ENCODE measurements at places on chromosomes 3 and 15.
A peak's percentile ranks its signal among the peaks of the same experiment; 100 is the strongest.

GRCh38 chr3:102176333-102177050 lies 258.3 kb upstream of the ZPLD1 start:
- no peak overlapping the region for H3K4me3 ChIP-seq
- no peaks in the 10 kb centered on the region for H3K27me3 ChIP-seq
- DNase-seq = no peak
- H3K4me1 ChIP-seq = peaks cover 14% of the 10 kb centered on the region

GRCh38 chr15:27495963-27496459 lies 525.0 kb downstream of the GABRG3 start:
- H3K4me3 ChIP-seq = no peak overlapping the region
- no peaks in the 10 kb centered on the region for H3K4me1 ChIP-seq
- H3K36me3 ChIP-seq = no peaks in the 10 kb centered on the region
- no peak overlapping the region for H3K27ac ChIP-seq
- no peak for DNase-seq

GRCh38 chr3:17045705-17046104 lies 160.9 kb downstream of the PLCL2 start:
- H3K4me3 ChIP-seq = no peak overlapping the region
- H3K27ac ChIP-seq = peak overlapping the region; percentile 72
- no peak for DNase-seq
- peaks cover 13% of the 10 kb centered on the region for H3K36me3 ChIP-seq
- peaks cover 38% of the 10 kb centered on the region for H3K4me1 ChIP-seq

DNA sequence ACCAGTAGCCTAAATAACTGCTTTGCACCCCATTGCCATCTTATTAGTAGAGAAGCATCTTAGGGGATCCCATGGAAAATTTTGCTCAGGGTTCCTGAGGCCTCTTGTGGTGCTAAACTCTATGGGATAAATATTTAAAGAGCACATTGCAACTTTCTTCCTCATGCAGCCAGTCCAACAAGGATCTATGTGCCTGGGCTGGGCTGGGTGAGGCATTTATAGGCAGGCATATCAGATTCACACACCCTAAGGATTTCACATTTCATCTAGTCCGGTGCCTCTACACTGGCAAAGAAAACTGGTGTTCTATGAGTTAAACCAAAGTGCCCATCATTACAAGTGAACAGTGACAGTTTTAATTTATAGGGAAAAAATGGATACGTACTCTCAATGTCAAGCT lies 512.3 kb downstream of the EDEM1 start:
- H3K4me3 ChIP-seq = no peak overlapping the region
- no peaks in the 10 kb centered on the region for H3K36me3 ChIP-seq
- H3K27me3 ChIP-seq = no peaks in the 10 kb centered on the region
- DNase-seq = no peak

DNA sequence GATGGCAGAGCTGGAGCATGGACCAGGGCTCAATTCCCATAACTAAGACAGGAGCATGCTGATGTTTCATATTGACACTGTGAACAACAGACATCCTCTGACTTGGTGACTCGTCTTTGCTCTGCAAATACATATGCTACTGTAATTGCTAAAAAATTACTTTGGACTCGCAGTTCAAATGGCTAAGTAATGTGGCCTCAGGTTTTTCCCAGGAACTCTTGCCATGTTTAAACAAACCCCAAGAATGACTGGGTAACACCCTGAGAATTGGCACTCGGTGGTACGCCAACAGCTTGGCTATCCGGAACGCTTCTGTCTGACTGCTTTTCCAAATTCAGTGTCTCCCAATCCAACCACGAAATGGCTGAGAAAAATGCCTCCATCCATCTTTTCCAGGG lies 456.7 kb upstream of the THBS1 start:
- no peaks in the 10 kb centered on the region for H3K4me1 ChIP-seq
- H3K36me3 ChIP-seq = no peaks in the 10 kb centered on the region
- H3K27me3 ChIP-seq = no peaks in the 10 kb centered on the region
- DNase-seq = no peak
- no peak overlapping the region for H3K27ac ChIP-seq
- no peak overlapping the region for H3K4me3 ChIP-seq

GRCh38 chr3:157471064-157471463 lies 32.2 kb downstream of the VEPH1 start:
- H3K27me3 ChIP-seq = no peaks in the 10 kb centered on the region
- DNase-seq = no peak
- no peak overlapping the region for H3K4me3 ChIP-seq
- H3K4me1 ChIP-seq = no peaks in the 10 kb centered on the region

GRCh38 chr15:94075349-94075748 lies 156.0 kb upstream of the MCTP2 start:
- DNase-seq = no peak
- H3K4me3 ChIP-seq = no peak overlapping the region
- H3K36me3 ChIP-seq = no peaks in the 10 kb centered on the region
- no peaks in the 10 kb centered on the region for H3K27me3 ChIP-seq
- no peak overlapping the region for H3K27ac ChIP-seq
- H3K4me1 ChIP-seq = no peaks in the 10 kb centered on the region

DNA sequence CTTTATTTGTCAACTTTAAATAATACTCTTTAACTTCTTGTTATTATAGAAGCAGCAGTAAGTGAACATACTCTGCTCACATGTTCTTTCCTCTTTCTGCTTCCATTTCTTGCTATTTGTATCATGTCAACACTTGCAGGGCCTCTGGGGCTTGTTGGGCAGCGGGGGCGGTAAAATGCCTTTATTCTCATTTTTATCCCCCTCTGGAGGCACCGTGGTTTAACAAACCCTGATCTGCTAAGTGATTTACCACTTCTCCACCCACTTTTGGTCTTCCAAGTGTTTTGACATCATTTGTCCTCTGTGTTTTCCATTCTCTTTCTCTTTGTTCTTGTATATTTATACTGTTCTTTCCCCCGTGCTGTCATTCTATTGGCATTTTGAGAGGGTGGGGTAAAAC lies 33.9 kb downstream of the SCN10A start:
- H3K4me3 ChIP-seq = no peak overlapping the region
- no peaks in the 10 kb centered on the region for H3K27me3 ChIP-seq
- H3K27ac ChIP-seq = no peak overlapping the region

- no peaks in the 10 kb centered on the region for H3K36me3 ChIP-seq
- H3K4me1 ChIP-seq = no peaks in the 10 kb centered on the region
- H3K27me3 ChIP-seq = no peaks in the 10 kb centered on the region
- DNase-seq = no peak
- no peak overlapping the region for H3K27ac ChIP-seq
- H3K4me3 ChIP-seq = no peak overlapping the region
Measured at GRCh38 chr3:43154980-43155379, 49.1 kb upstream of the POMGNT2 start.

GRCh38 chr3:14397046-14397445 lies 5.4 kb upstream of the SLC6A6 start:
- no peak overlapping the region for H3K27ac ChIP-seq
- H3K27me3 ChIP-seq = no peaks in the 10 kb centered on the region
- no peaks in the 10 kb centered on the region for H3K36me3 ChIP-seq
- H3K4me1 ChIP-seq = no peaks in the 10 kb centered on the region
- no peak for DNase-seq
- no peak overlapping the region for H3K4me3 ChIP-seq

DNA sequence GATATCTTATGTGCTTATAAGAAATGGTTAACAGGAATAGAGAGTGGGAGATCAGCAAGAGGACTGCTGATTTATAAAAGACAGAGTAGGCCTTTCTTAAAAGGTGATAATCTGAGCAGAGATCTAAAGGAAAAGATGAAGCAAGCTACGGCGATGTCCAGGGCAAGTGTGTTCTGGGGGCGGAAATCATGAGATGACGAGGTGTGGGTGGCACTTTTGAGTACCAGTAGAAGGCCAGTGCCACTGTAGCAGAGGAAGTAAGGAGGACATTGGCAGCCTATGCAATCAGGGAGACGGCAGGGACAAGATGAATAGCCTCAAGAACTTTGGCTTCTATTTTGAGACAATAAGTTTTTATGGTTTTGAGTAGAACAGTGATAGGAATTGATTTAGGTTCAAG lies 492.4 kb downstream of the FHIT start:
- no peak overlapping the region for H3K27ac ChIP-seq
- no peaks in the 10 kb centered on the region for H3K27me3 ChIP-seq
- DNase-seq = no peak

GRCh38 chr3:78900426-78900825 lies 867.4 kb downstream of the ROBO1 start:
- no peak for DNase-seq
- H3K27ac ChIP-seq = no peak overlapping the region
- no peaks in the 10 kb centered on the region for H3K36me3 ChIP-seq
- H3K27me3 ChIP-seq = no peaks in the 10 kb centered on the region
- no peaks in the 10 kb centered on the region for H3K4me1 ChIP-seq
- no peak overlapping the region for H3K4me3 ChIP-seq

- no peak overlapping the region for H3K4me3 ChIP-seq
- H3K36me3 ChIP-seq = no peaks in the 10 kb centered on the region
- H3K27me3 ChIP-seq = no peaks in the 10 kb centered on the region
- no peak for DNase-seq
- H3K4me1 ChIP-seq = no peaks in the 10 kb centered on the region
Measured at GRCh38 chr3:86388820-86389219, 602.1 kb downstream of the VGLL3 start.

GRCh38 chr3:38940394-38940793 lies 111.3 kb downstream of the SCN11A start:
- no peak overlapping the region for H3K27ac ChIP-seq
- H3K4me3 ChIP-seq = no peak overlapping the region
- H3K27me3 ChIP-seq = no peaks in the 10 kb centered on the region
- DNase-seq = no peak
- H3K36me3 ChIP-seq = no peaks in the 10 kb centered on the region

DNA sequence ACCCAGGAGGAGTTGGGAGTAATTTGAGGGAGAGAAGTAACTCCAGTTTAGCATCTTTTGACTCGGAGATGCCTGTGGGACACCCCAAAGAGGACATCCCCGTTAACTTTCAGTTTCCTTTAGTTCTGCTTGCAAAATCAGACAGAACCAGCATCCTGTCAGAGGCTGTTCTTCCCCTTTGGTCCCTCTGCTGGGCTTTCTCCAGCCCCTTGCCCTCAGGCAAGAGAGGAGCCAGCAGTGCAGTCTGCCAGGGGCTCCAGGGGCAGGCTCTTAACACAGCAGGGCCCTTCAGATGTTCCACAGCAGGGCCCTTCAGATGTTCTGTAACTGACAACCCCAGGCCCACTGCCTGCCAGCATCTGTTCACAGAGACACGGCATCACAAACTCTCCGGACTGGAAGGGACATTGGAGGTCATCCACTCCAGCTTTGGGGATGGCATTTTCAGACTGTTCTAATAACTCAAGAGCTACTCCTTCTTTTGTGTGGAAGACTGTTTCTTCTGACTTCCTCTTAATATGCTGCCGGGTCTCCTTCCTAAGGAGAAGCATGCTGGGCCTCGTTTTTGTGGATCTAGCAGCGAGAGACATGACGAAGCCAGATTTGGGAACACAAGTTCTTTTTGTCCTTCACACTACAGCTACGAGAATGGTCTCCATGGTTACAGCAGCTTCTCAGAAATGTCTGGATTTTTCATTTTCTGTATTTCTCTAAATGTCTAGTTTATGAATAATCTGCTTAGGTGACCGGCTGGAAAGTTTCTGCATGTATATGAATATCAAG lies 51.9 kb downstream of the KY start:
- H3K27me3 ChIP-seq = no peaks in the 10 kb centered on the region
- no peak overlapping the region for H3K4me3 ChIP-seq
- H3K36me3 ChIP-seq = no peaks in the 10 kb centered on the region
- DNase-seq = no peak

DNA sequence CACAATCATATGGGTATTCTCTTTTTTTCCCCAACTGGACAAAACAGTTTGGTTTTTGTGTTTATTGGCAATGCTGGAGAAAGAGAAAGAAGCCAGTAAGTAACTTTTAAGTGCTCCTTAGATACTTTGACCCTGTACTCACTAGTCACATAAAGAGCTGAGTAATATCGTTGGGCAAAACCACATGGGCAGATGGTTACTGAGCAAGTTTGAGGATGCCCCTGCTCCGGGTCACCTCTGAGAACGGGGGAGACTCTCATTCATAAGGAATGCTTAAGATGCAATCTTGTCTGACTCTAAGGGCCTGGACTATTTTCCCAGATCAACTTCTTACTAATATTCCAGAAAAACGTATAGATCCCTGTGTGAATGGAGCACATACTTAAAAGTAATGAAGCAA lies 106.4 kb upstream of the SLC2A2 start:
- no peaks in the 10 kb centered on the region for H3K4me1 ChIP-seq
- H3K27ac ChIP-seq = no peak overlapping the region
- H3K4me3 ChIP-seq = no peak overlapping the region
- DNase-seq = no peak

- no peak for DNase-seq
- no peak overlapping the region for H3K4me3 ChIP-seq
- no peaks in the 10 kb centered on the region for H3K27me3 ChIP-seq
Measured at GRCh38 chr3:44114142-44114541, 127.5 kb upstream of the TOPAZ1 start.

GRCh38 chr3:101851072-101851770 lies 1.9 kb downstream of the NFKBIZ start:
- peak overlapping the region; percentile 93 for H3K27ac ChIP-seq
- DNase-seq = no peak
- no peaks in the 10 kb centered on the region for H3K27me3 ChIP-seq
- peaks cover 15% of the 10 kb centered on the region for H3K36me3 ChIP-seq
- peak overlapping the region; percentile 75 for H3K4me3 ChIP-seq

DNA sequence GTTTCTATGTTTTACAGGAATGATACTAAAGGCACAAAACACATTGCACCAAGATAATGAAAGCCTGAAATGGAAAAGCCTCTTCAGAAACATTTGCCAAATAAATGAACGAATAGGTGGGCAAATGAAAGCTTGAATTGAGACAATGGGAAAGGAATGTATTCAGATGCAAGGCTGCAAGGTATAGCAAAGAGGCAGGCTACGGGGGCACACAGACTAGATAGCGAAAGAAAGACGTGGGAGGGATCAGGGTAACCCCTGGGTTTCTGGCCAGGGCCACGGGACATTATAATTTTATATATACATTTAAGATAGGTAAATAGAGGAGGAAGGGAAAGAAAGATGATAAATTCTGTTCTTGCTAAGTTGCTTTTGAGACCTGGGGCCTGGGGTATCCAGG lies 95.9 kb upstream of the NLGN1 start:
- no peak overlapping the region for H3K4me3 ChIP-seq
- H3K27me3 ChIP-seq = no peaks in the 10 kb centered on the region
- no peak for DNase-seq
- H3K4me1 ChIP-seq = no peaks in the 10 kb centered on the region
- no peak overlapping the region for H3K27ac ChIP-seq

- peaks cover 22% of the 10 kb centered on the region for H3K4me1 ChIP-seq
- peak overlapping the region; percentile 8 for H3K4me3 ChIP-seq
- H3K27ac ChIP-seq = peak overlapping the region; percentile 94
- no peaks in the 10 kb centered on the region for H3K36me3 ChIP-seq
- DNase-seq = no peak
- no peaks in the 10 kb centered on the region for H3K27me3 ChIP-seq
Measured at GRCh38 chr15:34332553-34333120, 4.9 kb downstream of the SLC12A6 start.

DNA sequence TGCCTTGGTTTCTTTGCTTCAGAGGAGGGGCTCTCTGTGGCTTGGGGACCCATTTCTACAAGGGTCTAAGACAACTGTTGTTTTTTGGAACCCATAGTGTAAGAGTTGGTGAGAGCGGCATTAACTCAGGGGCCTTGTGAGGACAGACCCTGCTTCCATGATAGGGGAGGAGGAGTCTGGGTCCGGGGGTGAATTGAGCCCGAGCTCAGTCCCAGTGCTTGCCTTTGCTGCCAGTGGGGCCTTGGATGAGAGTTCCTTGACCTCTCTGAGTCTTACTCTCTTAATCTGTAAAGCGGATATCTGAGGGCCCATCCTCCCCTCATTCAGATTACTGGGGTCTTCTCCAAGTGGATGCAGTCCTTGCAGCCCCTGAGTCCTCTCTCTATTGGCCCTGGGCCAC lies 74.2 kb downstream of the EEFSEC start:
- no peaks in the 10 kb centered on the region for H3K27me3 ChIP-seq
- no peaks in the 10 kb centered on the region for H3K4me1 ChIP-seq
- no peak overlapping the region for H3K4me3 ChIP-seq
